ENCODE measurements at places on chromosomes 3 and 15.

- DNase-seq: no peak
Measured at GRCh38 chr3:79983118-79983517, 215.3 kb upstream of the ROBO1 start.

DNA sequence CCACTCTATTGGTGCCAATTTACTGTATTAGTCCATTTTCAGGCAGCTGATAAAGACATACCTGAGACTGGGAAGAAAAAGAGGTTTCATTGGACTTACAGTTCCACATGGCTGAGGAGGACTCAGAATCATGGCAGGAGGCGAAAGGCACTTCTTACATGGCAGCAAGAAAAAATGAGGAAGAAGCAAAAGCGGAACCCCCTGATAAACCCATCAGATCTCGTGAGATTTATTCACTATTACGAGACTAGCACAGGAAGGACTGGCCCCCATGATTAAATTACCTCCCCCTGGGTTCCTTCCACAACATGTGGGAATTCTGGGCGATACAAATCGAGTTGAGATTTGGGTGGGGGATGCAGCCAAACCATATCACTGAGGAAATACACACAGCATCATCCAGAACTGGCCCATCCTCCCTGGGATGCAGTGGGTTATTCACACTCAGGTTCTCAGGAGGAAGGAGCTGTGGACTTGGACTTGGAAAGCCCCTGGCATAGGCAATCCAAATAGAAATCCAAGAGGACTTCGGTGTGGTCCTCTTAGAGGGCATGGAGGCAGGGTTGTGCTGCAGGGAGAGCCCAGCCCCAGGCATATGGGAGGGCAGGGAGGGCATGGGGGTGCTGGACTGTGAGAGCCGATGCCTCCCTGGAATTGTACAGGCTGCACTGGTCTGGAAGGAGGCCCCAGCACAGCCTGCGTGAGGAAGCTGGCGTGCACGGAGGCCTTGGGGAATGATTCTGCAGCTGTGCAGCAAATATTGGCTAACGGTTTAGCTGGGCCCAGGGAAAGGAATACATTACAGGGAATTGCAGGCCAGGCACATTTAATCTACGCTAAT lies 62.9 kb downstream of the EFCAB12 start:
- DNase-seq: no peak

DNA sequence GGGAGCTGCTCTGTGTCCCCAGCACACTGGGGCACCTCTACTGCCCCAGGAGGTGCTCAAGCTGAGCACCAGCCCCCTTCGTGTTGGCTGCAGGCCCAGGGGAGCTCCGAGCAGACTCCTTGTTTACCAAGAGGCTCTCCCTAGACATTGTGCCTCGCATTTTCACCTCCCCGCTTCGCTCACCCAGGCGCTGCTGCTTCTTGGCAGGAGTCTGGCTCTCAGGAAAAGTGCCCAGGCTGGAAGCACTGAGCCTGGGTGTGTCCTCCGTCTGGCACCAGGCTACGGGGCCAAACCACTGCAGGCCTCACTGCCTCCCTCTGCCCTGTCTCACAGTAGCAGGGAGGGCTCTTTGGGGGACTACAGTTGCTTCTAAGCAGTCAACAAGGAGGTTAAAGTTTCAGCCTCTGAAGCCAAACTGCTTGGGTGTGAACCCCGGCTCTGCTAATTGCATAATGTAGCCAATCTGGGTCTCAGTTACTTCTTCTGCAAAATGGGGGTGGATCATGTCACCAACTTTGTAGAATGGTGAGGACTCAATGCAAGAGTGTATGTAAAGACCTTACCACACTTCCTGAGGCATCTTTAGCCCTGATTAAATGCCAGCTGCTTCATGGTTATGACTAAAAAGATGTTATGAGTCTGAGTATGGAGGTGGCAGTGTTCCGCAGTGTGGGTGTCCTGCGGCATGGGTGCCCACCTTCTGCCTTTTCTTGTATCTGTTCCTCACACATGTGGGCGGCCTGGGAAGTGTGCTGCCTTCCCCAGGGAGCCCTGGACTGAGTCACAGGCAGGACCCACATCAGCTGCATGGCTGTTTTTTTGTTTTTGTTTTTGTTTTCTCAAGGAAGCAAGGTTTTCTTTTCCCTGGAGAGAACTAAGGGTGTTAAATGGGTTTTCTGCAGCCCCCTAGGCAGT lies 88.9 kb downstream of the CLSTN2 start:
- no peak for DNase-seq

GRCh38 chr3:69248436-69248835 lies 126.0 kb upstream of the LMOD3 start:
- DNase-seq: no peak

DNA sequence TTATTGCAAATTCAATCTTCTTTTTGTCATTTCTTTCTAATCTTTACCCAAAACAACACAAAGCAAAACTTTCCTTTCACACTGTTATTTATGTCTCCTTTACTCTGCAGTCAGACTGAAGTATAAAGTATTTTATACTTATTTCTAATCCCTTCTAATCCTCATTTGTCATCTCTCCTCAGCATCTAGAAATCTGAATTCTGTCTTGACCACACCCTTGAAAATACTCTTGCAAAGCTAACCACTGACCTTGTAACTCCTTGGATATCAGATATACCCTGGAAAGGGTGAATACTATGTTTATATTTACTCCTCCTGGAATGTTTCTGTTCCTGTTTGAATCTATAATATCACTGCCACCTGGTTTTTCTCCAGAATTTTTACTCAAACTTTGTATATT lies 481.1 kb downstream of the ZNF385D start:
- DNase-seq: no peak

DNA sequence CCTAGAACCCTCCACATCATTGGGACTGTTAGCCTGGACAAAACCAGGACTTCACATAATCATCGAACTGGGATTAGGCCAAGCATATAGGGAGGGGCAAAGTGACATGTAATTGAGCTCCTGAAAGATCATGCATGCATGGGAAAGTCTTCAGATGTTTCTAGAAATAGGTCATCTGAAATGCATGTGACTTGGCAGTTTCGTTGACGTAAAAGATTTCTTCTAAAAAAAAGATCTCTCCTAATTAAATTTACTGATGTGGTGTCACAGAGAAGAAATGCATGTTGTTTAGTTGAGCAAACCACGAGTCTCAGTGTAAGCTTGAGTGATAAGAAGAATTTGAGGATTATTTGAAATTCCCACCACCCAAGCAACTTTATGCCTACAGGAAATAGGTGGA lies 70.0 kb upstream of the LIMD1 start:
- DNase-seq: no peak

DNA sequence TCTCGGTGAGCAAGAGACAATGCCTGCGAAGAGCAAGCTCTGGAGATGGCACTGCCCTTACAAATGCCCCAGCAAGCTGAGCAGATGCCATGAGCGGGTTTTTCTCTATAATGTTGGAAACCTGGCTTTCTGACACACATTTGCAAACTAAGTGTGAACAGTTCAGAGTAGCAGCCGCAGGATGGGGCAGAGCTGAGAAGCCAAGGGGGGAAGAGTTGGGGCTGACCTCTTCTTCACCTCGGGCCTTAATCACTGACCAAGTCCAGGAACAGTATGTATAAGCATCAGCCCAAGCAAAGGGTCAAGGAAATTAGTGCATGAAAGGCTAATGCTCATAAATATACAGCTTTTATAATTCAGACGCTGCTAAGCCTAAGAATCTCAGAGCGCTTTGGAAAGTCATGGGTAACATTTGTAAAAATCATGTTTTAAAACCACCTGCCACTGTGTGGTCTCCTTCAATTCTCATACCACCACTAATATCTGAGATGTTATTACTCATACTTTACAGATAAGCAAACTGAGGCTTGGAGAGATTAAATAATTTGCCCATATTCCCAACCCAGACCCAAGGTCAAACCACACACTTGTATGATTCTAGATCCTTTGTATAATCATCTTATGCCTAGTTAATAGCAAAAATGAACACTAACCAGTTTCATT lies 603.4 kb downstream of the FOXP1 start:
- no peak for DNase-seq

DNA sequence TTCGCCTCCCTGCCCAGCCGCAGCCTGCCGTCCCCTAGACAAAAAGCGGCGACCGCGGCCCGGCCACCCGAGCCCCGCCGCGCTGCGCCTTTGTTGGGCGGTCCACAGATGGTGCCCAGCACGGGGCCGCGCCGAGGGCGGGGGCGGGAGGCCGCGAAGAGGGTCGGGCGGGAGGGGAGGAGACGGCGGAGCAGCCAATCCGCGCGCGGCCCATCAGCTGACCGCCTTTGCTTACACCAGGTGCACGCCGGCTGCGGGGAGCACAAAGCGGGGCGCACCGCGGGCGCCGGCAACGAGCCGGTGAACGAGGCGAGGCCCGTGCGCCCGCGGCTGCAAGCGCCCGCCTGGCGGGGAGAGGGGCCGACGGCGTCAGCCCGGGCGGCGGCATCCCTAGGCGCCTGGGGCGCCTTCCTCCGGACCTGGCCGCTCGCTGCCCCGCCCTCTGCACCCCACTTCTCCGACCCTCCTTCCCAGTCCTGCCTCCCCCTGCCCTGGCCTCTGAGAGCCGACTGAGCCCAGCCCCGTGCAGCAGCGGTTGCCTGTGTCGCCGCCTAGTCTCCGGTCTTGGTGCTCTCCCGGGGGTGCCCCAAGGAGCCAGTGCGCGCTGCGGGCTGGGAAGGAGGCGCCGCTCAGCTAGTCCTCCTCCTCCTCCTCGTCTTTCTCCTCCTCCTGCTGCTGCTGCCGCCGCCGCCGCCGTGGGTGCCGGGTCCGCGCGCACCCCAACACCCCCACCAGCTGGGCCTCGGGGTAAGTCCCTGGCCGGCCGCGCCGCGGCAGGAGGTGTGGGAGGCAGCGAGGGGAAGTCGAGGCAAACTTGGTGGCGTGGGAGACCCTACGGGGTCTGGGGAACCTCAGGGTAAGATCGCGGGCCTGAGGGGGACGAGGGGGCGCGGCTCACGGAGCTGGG lies at the start of gene LRRN1:
Gene LRRN1, plus strand, starts transcription at position 259 of the 907 bp plus-strand sequence. CDS start 45,211 bp downstream, outside the sequence.
- no peak for DNase-seq

DNA sequence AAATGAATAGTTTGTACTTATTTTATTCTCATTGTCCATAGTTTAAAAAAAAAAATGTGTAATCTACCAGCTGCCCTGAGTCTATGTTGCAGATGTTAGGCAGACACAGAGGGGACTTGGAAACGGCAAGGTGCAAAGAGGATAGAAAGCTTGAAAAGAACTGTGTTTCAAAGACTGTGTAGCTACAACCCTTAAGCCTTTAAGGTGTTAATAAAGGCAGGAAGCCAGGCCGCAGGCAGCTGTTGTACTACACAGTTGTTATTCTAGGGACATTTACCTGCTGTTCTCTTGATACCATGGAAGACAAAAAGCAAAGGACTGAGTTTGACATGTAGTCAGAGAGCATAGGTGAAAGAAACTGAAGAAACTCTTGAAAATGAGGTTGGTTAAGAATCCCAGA lies 440.0 kb downstream of the TUSC7 start:
- DNase-seq: no peak

- no peak for DNase-seq
Measured at GRCh38 chr15:42729409-42729808, 7.5 kb downstream of the CDAN1 start.

DNA sequence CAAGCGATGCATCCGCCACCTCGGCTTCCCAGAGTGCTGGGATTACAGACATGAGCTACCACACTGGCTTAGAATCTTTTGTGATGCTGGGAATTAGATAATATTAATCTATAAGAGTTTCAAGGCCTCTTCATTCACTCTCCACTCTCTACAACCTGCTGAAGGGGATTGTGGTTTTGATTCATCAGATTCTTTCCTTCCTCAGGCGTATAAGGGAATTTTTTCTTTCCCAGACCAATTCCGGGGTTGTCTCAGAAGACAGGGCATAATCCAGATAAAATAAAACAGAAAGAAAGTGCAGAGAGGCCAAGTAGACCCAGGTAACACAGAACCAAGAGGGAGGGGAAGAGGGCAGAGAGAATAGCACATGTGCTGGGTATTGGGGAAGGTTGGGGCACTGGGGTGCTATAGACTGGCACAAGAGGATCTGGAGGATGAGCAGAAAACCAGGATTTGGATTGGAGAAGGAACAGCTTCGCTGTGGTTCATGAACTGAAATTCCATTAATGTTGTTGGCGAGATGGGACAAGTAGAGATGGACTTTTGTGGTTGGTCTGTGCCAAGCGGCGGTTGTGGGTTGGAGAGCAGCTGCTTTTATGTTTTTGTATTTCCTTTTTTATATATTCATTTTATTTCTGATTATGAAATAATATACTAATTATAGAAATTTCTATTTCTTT lies 12.8 kb downstream of the ARL6IP5 start:
- no peak for DNase-seq

DNA sequence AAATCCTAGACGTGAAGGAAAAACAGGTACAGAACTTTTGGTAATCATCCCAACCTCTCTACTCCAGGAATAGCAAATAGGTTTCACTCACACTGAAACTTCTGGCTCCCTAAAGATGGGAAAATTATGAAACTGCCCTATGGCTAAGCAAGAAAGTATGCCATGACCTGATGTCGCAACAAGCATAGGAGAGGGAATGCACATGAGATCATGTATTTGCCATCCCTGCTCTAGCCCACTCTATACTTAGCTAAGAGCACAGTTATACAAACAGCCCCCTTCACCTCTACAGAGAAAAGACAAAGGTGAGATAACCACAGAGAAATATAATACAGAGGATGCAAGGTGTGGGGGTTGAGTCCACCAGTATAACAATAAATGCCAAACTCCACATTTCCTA lies 102.7 kb downstream of the TBC1D5 start:
- peak; percentile 94 for DNase-seq

DNA sequence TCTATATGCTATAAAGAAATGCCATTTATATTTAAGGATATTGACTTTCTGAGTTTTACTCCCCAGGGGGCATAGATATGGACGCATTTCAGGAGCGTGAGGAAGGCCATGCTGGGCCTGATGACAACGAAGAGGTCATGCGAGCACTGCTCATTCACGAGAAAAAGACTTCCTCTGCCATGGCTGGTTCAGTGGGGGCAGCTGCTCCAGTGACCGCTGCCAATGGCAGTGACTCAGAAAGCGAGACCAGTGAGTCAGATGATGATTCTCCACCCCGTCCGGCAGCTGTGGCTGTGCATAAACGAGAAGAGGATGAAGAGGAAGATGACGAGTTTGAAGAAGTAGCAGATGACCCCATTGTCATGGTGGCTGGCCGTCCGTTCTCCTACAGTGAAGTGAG lies 38.4 kb downstream of the GTF2E1 start:
- peak; percentile 93 for DNase-seq

DNA sequence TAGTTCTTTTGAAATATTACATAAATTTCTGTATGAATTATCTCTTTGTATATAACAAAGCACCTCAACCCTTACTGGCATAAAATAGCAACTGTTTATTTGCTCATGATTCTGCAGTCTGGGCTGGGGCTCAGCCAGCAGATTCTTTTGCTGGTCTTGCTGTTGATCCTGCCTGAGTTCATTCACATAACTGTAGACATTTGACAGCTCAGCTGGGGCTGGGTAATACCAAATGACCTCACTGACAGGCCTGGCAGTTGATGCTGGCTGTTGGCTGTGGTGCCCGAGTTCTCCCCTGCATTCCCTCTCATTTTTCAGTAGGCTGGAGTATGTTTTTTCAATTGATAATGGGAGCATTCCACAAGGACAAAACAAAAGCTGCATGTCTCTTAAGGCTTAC lies 449.9 kb upstream of the GOLIM4 start:
- no peak for DNase-seq

DNA sequence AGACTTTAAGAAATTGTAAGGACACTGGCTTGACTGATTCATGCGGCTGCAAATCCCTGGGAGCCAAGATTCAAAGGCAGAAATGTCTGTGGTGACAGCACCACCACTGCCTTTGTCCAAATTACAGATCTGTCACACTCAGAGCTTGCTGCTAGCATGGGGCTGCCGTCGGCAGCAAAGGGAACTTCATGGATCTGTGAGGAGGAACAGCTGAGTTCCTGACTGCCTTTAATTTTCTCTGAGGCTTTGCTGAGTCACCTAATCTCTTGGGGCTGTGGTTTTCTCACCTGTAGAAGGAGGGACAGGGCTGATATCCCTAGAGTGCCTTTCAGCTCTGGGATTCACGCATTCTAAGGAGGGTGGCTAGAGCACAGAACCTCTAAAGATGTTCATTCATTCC lies 4.1 kb upstream of the PAK6 start:
- no peak for DNase-seq

Measured in HCEC 1CT (cell line).